ENCODE measurements at places on chromosomes 3 and 15.

- DNase-seq, result peak; percentile 62
Observed at GRCh38 chr3:9946112-9947024, 5.8 kb downstream of the PRRT3 start.

- no peak for DNase-seq
Observed at GRCh38 chr3:112407888-112408702, 75.1 kb downstream of the CD200 start.

GRCh38 chr15:44882499-44882968 lies 74.0 kb upstream of the TERB2 start:
- no peak for DNase-seq

GRCh38 chr3:121998030-121998580 lies 23.9 kb downstream of the ILDR1 start:
- DNase-seq, result no peak

- no peak for DNase-seq
Observed at GRCh38 chr3:109918740-109919139, 581.4 kb upstream of the DPPA4 start.

GRCh38 chr3:187677604-187678003 lies 7.4 kb upstream of the SST start:
- no peak for DNase-seq

GRCh38 chr3:106194726-106195125 lies 325.9 kb upstream of the CBLB start:
- no peak for DNase-seq
